Trophoblast cell (in vitro differentiated cells and primary cell): ENCODE measurements at places on chromosomes 11 and 22.
A peak's percentile ranks its signal among the peaks of the same experiment; 100 is the strongest.

DNA sequence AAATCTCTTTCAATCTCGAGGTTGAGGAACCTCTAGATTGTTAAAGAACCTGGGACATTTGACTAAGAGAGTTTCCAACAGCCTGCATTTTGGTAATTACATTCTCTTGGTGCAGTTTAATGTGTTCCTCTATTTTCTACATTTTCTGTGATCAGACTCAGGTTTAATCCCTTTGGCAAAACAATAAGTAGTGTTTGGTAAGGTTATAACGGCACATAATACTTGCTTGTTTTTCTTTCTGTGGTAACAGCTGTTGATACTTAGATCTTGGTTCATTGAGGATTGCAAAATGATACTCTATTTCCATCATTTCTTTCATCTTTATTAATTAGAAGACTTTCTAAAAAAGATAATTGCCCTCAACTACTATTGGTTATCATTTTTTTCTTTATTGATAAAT, 271.3 kb downstream of the SBF2 start:
- DNase-seq: no peak

- DNase-seq: no peak
Measured at GRCh38 chr22:34045311-34045710, 125.0 kb upstream of the LARGE1 start.

- no peak for DNase-seq
Measured at GRCh38 chr22:27192135-27192829, 534.9 kb downstream of the MIAT start.

DNA sequence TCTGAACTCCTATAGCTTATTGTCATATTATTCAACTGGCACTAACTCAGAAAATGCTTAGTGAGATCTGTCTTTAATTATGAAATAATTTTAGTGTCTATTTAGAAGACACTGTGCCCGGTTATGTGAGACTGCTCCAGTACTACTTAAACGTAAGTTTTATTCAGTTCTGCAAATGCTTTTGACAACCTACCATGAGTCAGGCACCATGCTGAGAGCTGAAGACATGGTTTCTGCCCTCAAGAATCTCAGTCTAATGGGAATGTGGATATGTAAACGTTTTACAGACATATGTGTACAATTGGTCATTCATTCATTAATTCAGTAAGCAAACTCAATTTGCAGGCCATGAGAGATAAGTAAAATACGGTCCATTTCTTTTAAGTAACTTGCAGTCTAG, 40.0 kb downstream of the DCUN1D5 start:
- no peak for DNase-seq

GRCh38 chr11:63719987-63720386, 38.7 kb downstream of the RTN3 start:
- DNase-seq: peak; percentile 70
